NCI-H1436 (cell line): ENCODE measurements at places on chromosomes 16 and 17.
A peak's percentile ranks its signal among the peaks of the same experiment; 100 is the strongest.

DNA sequence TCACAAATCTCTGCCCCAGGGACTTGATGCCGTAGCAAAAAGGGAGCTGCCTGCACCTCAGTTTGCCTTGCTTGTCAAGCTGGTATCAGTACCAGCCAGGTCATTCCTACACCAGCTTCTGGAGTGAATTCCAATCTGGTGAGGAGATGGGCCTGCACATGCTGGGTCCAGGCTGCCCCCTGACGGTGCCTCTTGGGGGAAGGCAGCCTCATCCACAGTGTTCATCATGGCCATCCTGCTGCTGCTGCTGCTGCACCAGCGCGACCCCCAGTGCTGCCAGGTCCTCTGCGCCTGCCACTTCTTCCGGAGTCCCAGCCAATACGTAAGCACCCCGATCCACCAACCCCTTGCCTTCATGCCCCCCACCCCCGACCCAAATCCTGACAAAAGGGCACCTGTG lies 8.3 kb downstream of the MRPL27 start:
- no peak for DNase-seq

DNA sequence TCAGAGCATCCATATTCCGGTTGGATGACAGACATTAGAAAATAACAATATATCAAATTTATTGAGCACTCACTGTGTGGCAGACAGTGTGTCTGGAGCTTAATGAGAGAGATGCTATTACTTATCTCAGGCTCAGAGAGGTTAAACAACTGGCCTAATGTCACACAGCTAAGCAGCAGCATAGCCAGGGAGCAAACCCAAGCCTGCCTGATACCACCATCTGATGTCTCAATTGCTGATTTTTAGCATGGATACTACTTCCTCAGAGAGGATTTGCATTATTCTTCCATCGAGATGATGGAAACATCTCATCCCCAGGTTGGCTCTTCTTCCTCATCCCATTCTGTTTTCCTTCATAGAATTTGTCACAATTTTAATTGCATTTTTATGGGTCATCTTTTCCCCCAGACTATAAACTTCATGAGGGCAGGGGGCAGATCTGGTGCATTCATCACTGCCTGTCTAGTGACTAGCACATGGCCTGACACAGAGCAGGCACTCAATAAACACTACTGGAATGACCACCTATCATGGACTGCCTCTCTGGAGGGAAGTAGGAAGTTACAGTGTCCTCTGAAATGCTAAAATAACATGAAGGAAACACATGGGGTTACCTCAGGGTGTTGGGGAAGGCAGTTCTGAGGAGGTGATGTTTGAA lies 344.8 kb upstream of the CCL2 start:
- no peak for DNase-seq

DNA sequence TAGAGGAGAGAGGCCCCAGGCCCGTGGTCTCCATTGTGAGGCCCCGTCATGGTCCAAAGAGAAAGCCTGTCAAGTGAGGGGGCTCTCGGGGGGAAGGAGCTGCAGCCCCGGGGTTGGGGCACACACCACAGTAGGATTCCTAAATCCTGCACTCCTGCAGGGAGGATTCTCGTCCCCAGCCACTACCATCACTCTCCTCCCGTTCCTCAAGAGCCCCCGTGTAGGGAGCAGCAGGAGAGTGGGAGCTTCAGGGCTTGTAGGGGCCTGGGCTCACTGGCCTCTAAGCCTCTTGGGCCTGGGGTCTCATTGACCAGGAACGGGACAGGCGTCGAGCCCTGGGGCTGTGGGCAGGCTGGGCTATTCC lies 821 bp downstream of the C16orf86 start:
- DNase-seq = no peak

- DNase-seq = no peak
These were observed 143.3 kb downstream of the PITPNC1 start for GRCh38 chr17:67520252-67520906.

GRCh38 chr16:61313931-61314330 lies 722.3 kb downstream of the CDH8 start:
- DNase-seq = no peak

- no peak for DNase-seq
These were observed 653.1 kb upstream of the SOX9 start for GRCh38 chr17:71467719-71468118.

- DNase-seq = no peak
These were observed 79.9 kb downstream of the TOX3 start for GRCh38 chr16:52466994-52467393.

DNA sequence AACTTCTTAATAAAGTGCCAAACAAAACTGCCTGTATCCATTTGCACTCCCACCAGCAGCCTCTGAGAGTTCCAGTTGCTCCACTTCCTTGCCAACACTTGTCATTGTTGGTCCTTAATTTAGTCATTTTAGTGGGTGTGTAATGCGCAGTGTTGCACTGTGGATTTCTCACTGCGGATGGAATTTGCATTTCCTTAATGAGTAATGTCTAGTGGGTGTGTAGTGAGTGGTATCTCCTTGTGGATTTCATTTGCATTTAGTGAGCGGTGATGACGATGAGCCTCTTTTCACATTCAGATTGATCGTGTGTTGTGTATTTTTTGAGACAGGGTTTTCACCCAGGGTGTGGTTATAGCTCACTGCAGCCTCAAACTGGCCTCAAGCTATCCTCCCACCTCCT lies 4.1 kb upstream of the MSLN start:
- no peak for DNase-seq

DNA sequence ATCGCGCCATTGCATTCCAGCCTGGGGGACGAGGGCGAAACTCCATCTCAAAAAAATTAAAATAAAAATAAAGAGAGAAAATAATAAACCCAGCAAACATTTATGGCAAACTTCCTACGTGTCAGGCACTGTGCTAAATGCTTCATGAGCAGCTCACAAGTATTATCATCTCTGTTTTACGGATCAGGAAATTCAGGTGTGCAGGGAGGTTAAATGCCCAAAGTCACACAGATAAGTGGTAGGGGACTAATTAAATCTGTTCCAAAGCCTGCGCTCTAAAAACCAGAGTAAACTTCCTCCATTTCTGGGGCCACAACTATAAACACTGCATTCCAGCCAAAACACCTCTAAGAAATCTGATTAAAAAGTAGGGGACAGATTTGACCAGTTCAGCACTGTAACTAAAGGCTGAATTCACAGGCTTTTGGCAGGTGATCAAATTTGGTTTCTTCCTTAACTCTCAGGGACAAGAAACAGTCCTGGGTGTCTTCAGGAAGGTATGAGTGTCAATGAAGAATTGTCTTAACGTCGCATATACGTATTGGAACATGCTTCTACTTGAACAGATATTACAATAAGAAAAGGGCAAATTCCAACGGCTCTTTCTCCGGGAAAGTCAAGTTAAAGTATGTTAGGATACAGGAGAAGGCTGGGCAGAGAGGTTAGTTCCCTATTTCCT lies 996 bp downstream of the STRADA start:
- no peak for DNase-seq

DNA sequence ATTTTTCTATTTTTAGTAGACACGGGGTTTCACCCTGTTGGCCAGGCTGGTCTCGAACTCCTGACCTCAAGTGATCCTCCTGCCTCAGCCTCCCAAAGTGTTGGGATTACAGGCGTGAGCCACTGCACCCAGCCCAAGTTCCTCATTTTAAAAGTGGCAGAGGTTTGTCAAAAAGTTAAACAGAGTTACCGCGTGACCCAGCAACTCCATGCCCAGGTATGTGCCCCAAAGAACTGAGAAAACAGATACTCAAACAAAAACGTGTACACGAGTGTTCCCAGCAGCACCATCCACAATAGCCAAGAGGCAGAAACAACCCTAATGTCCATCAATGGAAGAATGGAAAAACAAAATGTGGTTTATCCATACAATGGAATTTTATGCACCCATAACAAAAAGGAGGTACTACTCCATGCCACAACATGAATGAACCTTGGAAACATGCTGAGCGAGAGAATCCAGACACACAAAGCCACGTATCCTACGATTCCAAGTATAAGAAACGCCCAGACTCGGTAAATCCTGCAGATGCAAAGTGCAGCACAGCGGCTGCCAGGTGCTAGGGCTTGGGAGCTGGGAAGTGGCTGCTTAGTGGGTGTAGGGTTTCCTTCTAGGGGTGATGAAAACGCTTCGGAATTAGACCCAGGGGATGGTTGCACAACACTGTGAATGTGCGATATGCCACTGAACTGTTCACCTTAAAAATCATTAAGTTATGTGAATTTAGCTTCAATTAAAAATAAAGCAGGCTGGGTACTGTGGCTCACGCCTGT lies 24.8 kb downstream of the ADCY9 start:
- peak; percentile 53 for DNase-seq

- DNase-seq = peak; percentile 89
These were observed 11.0 kb downstream of the HEXIM2 start for GRCh38 chr17:45172541-45173286.

- no peak for DNase-seq
These were observed 7.4 kb downstream of the HLF start for GRCh38 chr17:55271958-55272710.

DNA sequence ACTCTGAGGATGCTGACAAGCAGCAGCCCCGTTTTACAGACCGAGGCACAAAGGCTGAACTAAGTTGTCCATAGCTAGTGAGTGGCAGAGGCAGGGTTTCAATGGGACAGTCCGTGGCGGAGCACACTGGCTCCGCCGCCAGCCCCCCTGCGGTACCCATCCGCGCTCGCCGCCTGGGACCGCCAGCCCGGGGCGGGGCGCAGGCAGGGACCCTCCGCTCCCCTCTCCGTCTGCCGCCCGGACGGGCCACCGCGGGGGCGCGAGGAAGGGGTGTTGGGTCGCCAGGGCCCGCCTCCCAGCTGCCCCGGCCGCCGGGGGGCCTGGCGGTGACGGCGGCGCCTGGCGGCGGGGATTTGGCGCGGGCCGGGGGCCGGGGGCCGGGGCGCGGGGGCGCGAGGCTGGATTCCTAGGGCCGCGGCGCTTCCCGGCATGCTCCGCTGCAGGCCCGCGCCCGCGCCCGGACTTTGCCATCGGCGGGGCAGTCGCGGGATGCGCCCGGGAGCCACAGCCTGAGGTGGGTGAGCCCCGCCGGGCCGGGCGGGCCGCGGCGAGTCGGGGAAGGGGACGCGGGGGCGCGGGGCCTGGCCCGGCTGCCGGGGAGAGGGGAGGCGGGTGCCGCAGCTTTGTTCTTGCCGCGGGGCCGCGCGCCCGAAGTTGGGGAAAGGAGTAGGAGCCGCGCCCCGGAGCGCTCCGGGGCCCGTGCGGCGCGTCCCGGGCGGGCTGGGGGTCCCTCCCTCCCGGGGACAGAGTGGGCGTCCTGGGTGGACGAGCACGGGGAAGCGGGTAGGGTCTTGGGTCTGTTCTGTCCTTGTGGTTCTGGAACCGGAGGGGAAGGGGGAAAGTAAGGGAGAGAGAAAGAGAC lies at the start of gene TMEM98:
Gene TMEM98 (plus strand): TSS at position 430 of the 862 bp plus-strand sequence. CDS start 3,376 bp downstream, outside the sequence.
- DNase-seq = peak; percentile 34

GRCh38 chr17:40150276-40150675 lies 9.9 kb downstream of the CASC3 start:
- no peak for DNase-seq

- DNase-seq = peak; percentile 87
These were observed 7.4 kb downstream of the CDK5RAP3 start for GRCh38 chr17:47978324-47978723.

GRCh38 chr17:62805234-62805633 lies 2.9 kb downstream of the MARCHF10 start:
- DNase-seq = no peak

GRCh38 chr17:65011047-65011446 lies 45.5 kb downstream of the GNA13 start:
- DNase-seq = no peak

GRCh38 chr17:44502598-44503146 lies 534 bp downstream of the GPATCH8 start:
- peak; percentile 28 for DNase-seq

DNA sequence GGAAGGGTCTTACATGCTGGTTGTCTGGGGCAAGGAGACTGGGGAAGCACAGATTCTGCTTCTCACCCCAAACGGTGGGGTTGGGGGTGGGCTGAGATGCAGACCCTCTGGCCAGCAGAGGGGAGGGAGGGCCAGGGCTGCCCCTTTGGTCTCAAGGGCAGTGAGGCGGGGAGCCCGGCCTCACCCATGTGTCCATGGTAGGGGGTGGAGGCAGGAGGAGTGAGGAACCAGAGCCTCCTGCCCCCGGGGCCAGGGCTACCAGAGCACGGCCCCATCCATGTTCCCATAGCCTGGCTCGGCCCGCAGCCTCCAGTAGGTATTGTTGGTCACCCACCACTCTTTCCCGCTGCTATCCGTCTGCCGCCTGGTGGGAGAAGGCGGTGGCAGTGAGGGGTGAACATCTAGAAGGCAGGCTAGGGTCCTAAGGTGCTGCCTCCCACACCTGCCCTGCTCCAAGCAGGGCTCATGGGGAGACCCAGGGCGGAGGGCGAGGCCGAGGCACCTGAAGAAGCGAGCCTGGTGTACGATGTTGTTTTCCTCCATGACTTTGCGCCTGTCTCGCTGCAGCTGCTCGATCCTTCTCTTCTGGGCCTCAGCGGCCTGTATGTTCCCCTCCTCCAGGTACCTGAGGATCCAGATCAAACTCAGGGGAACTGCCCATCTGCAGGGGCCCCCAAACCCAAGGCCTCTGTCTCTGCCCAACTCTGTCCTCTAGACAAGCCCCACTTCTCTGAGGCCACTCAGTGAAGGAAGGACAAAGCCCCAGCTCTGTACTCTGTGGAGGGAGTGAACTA lies 13.4 kb downstream of the OSBPL7 start:
- DNase-seq = no peak

GRCh38 chr17:48995974-48996721 lies 1.0 kb upstream of the IGF2BP1 start:
- DNase-seq = no peak

DNA sequence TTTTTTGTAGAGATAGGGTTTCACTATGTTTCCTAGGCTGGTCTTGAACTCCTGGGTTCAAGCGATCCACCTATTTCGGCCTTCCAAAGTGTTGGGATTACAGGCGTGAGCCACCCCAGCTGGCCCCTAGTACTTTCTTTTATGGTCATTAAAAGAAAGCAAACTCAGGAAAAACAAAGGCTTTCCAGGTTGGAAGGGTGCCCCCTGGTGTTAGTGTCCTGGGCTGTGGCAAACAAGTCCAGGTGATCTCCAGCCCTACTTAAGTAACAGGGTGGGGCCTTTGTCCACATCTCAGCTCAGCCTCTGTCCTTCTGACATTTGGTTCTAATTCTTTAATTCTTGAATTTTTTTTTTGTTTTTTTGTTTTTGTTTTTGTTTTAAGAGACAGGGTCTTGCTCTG lies 6.9 kb downstream of the IGFBP4 start:
- DNase-seq = no peak

- peak; percentile 72 for DNase-seq
These were observed 8.5 kb upstream of the SSTR2 start for GRCh38 chr17:73156166-73156840.

- no peak for DNase-seq
These were observed 235.1 kb downstream of the ZNF423 start for GRCh38 chr16:49620869-49621240.
